Stimulated activated CD8-positive, alpha-beta memory T cell treated with anti-CD3 and anti-CD28 coated beads, Interleukin-15, amount 100 ng/mL, for 48 hours (primary cell): ENCODE measurements at places on chromosomes 16 and 17.

- no peak for DNase-seq
These were observed 10.8 kb upstream of the ZNF267 start for GRCh38 chr16:31862761-31863160.

- no peak for DNase-seq
These were observed 14.2 kb downstream of the LGALS3BP start for GRCh38 chr17:78965491-78965924.

GRCh38 chr17:75093548-75094158 is 5.9 kb downstream of the SLC16A5 start:
- DNase-seq: no peak

DNA sequence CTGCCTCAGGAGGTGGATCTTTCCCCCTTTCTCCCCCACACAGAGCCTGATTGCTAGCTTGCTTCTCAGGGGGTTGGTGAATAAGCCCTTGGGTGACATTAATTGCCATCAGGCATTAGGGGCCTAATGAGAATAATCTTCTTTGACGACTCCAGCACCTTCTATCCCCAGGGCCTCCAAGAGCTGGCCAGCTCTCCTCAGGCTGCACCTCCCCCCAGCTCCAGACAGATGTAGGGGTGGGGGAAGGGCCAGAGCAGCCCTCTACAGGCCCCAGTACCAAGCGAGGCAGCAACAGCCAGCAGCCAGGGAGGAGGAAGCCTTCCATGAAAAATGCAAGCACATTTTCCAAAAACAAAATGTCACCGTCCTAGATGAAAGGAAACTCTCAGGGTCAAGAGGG is 1.4 kb upstream of the TMEM132E start:
- DNase-seq: no peak

DNA sequence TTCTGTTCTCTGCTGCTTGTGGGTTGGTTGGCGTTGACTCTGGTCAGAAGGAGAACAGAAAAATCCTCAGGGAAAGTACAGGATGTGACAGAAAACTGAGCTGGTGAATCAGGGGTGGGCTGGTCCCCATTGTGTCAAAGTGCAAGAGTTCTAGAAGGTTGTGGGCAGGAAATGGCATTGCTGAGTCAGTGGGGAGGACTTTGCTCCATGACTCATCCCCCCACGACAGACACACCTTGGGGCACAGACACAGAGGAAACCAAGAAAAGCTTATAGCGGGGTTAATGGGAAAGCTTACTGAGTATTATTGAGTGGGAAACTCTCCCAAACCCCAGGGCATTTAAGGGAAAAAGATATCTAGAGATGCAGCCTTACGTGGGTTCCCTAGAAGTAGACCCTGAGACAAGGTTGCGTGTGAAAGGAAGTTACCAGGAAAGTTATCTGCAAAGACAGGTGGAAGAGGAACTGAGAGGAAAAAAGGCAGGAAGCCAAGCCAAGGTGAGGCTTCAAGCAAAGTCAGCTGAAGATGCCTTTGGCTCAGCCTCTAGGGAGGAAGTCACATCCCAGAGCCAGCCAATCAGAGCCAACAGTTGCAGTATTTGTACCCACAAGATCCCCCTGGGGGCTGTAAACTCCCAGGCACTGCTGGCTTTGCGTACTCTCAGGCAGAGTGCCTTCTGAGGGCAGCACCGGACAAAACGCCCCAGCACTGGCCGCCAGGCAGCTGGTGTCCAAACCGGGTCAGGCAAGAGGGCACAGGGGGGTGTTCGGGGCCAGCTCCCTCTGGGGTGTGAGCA is 86.4 kb downstream of the FOXL1 start:
- peak; percentile 65 for DNase-seq
